ENCODE measurements at places on chromosomes 5 and 9.

DNA sequence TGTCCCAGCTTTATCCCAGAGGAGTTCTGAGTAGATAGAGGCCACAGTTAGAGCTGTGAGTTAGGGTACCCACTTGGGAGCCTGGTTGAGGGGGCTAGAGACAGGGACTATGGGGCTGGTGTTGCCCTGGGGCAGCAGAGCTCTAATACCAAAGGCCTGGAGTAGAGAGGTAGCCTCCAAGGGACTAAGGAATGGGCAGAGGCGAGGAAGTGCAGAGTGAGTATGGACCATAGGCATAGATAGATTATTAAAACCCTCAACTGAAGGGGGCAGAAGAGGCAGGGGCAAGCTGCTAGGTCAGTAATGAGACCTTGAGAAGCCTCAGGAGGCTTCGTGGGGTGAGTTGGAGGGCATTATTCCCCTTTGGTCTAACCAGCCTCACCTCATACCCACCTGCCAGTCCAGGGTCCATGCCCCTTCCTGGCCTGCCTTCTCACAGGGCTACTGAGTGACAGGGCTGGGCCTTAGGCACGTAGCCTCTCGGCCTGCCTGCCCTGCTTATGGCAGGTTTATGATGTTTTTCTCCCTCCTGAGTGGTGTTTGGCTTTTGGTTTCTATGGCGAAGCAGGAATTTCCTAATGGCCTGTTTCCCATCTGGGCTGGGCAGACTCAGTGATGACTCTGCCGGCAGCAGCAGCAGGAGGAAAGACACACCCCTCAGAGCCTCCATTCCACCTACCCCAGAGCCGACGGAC, 8.0 kb downstream of the PDLIM4 start:
- no peak for DNase-seq

- no peak for DNase-seq
Measured at GRCh38 chr9:108382310-108382709, 473.5 kb downstream of the ACTL7B start.

DNA sequence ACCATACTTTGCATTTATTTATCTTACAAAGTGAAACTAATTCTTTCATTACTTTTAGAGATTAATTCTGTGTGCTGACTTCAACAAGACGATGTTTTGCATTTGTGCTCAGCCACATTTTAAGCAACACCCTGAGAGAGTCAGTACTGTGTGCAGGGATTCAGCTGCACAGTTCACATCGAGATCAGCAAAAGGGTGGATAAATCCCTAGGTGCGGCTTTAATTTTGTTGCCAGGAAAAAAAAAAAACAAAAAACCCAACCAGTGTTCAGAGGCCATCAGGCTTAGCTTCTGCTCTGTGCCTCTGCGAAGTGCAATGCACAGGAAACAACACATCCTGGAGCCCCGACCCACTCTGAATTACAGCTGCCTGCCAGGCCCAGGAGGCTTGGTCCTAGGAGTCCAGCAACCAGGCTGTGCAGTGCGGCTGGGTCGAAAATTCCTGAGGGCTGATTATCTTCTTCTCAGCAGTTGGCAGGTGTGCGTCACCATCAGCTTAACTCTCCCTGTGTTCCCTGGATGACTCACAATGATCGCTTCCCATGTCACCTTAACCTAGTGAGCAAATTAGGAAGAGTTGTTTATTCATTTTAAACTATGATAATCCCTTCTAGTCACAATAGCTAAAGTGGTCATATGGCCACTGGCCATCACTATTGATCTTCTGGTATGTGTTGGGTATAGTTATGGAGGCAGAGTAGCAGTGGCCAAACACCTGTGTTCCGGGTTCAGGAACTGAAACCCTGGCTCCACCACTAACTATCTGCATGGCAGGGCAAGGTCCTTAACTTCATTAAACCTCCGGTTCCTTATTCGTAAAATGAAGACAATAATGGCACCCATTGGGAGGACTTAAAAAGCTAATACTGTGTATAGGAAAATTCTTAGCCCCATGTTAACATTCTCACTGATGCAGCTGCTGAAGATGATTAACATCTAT, 31.2 kb upstream of the NDUFB6 start:
- DNase-seq: no peak

DNA sequence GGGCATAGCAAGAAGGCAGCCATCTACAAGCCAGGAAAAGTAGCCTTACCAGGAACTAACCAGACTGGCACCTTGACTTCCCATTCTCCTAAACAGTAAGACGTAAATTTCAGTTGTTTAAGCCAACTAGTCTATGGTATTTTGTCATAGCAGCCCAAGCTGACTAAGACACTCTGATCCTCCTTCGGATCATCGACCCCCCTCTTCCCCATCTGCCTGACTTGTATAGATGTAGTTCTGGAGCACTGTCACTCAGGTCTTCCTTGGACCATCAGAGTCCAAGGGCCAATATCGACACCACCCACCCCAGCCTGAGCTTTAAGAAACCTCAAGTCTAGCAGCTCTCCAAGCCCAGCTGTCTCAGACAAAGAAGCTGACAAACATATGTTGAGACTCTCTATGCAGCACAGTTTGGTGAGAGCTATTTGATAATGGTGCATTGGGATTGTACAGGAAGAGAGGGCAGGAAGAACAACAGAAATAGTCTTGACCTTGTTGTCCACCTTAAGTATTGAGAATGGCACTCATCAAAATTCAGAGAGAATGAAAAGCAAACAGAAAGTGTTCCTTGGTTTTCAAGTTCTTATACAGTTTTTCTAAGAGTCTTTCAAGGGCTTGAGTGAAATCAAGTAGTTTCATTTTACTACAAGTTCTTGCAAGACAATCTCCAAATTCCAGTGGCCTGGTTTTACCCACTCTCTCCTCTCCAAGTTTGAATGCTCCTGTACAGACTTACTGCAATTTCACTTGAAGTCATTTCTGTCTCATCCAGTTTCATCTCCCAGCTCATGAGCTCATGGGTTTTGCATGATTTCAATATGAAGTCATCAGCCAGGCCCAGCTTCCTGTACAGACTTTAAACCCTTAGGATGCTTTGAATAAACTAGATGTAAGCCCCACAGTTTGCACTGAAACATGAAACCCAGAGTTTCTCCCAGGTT, 122.3 kb upstream of the RAI14 start:
- DNase-seq: no peak

DNA sequence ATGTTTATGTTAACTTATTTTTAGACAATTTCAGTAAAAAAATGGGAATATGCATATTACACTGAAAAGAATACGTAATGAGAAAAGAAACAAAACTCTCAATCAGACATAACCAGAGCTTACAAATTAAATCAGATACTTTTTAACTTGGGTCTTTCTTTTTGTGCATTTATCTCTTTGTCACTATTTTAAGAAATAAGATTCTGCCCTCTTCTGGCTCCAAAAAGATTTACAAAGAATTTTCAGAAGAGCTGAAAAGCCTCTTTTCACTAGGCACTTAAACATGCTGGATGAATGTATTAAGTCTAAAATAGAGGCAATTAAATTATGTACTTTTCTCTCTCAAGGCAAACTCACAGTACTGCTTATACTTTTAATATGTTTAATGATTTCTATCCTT, 55.5 kb downstream of the CEP120 start:
- DNase-seq: no peak

DNA sequence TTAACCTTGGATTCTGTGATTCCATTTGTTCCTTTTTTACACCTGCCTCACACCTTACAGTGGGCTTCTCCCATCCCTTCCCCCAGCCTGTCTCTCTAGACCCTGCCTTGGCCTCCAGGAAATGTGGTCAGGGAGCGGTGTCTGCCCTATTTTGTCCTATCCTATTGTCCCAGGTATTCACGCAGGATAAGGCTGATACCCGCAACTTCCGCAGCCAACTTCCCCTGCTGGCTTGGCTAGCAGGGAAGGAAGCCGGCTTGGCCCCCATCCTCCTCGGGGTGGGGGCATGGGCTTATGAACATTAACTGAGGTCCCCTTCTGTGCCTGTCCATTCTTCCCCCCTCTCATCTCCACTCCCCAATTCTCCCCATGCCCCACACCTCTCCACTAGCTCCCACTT, 3.5 kb downstream of the CSF1R start:
- DNase-seq: no peak

DNA sequence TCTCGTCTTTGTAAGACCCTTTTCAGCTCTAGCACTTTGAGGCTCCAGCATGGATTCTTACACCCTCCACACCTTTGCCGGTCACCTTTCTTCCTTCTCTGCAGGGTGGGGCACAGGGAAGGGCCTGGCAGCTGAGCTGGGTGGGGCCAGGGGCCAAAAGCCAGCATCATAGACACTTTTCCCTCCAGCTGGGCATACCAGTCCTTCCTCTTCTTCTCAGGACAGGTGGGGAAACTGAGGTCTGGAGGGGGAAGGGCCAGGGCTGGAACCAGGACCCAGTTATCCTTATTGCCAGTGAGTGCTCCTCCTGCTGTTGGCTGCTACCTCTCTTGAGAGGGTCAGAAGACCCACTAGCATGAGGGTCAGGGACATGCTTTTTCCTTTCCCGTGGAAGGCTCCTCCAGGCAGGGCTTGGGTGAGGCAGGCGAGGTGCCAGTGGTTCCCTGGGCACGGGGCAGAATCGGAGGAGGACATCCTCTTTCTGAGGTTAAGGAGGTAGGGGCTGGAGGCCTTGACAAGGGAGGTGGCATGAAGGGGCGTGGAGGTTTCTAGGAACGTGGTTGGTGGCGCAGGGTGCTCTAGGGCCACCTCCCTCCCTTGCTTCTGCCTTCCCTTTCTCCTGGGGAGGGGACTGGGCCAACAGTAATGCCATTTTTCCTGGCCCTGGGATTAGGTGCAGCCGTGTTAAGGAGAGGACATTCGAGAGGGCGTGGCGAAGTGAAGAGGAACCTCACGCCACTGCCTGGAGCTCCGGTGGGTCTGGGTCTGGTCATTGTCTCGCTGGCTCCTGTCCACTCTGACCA, at the start of gene NDST1:
Gene NDST1, plus strand, starts transcription at position 658 of the 803 bp plus-strand sequence. CDS start 13,124 bp downstream, outside the sequence.
- no peak for DNase-seq

GRCh38 chr5:13354611-13355010, 589.9 kb downstream of the DNAH5 start:
- no peak for DNase-seq

DNA sequence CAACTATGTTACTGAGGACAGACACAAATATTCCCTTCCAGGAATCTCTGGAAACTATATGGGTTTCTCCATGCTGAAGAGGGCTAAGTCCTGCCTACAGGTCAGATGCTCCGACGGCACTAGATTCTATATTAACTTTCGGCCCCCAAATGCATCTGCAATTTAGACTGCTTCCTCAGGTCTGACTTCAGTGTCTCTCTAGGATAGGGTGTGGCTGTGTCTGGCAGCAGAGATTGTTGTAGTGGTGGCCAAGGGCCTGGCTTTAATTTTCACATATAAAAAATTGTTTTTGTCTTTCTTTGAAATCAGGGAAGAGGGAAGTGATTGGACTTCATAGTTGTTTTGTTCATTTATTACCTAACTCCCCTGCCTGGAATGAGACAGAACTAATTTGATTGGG, 101.8 kb downstream of the PJA2 start:
- DNase-seq: no peak

DNA sequence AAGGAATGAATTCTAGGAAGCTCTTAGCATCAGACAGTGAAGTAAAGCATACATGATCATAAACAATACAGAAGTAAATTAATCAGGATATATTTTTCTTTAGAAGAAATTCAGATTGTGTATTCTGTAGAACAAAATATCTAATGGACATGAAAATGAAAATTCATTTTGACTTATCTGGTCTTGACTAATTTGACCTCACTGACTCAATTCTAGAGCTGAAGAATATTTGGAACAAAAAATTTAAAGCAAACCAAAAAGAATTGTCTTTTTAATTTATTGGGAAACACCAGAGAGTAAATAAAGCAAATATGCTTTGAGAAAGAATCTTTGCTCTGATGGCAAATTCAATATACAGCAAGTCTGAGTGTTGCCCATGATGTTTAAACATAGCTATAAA, 2.8 kb upstream of the PPP2CA start:
- no peak for DNase-seq

- DNase-seq: no peak
Measured at GRCh38 chr9:95229230-95229915, 88.1 kb downstream of the FANCC start.

GRCh38 chr5:119949426-119949999, 320.2 kb downstream of the FAM170A start:
- no peak for DNase-seq

GRCh38 chr9:25571491-25571890, 106.8 kb downstream of the TUSC1 start:
- no peak for DNase-seq

- DNase-seq: no peak
Measured at GRCh38 chr9:35516479-35516878, 26.6 kb downstream of the RUSC2 start.

- no peak for DNase-seq
Measured at GRCh38 chr9:31697956-31698355, 686.5 kb upstream of the ACO1 start.

DNA sequence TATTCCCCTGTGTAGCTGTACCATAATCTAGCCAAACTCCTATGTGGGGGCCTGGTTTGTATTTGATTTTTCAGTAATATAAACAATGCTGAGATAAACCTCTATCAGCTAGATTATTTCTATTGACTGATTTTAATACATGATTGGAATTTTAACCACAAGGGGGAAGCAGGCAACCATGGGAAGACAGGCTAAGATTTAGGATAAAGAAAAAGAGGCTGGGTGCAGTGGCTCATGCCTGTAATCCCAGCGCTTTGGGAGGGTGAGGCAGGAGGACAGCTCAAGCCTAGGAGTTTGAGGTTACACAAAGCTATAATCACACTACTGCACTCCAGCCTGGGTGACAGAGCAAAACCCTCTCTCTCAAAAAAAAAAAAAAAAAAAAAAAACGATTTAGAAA, 18.1 kb upstream of the GPX3 start:
- DNase-seq: no peak

DNA sequence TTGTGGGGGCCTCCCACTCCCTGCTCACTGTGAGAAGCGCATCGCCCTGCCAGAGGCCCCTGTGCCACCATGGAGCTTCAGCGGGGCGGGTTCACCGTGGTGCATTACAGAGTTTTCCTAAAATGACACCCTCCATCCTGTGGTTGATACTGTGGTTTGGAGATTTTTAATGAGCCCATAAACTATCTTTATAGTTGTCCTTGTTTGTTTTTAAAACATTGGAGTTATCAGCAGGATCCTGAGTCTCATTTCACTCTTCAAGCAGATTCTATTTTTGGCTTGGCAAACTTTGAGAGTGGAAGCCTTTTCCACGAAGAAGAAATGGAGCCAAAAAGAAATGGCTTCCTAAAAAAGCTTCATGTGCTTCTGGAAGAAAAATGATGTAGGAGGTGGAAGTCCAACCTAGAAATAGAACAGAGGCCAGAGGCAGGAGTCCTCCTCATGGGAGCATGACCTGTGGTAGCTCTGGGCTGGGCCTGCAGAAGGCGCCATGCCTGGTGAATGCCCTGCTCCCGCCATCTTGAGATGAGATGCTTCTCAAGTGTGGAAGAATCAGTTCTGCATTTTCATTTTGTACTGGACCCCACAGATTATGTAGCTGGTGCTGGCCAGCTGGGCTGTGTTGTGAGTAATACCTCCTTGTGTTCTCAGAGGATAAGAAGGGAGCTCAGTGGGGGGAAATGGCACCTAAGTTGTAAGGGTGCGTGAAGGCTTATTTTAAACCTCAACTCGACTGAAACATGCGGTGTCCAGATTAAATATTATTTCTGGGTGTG, 79.0 kb upstream of the RAI14 start:
- DNase-seq: no peak

- DNase-seq: no peak
Measured at GRCh38 chr5:7659420-7659819, 191.5 kb downstream of the CFAP90 start.
